ENCODE measurements at places on chromosomes 6 and 20.

- DNase-seq: no peak
Measured at GRCh38 chr20:23399568-23400241, 21.6 kb downstream of the NAPB start.

DNA sequence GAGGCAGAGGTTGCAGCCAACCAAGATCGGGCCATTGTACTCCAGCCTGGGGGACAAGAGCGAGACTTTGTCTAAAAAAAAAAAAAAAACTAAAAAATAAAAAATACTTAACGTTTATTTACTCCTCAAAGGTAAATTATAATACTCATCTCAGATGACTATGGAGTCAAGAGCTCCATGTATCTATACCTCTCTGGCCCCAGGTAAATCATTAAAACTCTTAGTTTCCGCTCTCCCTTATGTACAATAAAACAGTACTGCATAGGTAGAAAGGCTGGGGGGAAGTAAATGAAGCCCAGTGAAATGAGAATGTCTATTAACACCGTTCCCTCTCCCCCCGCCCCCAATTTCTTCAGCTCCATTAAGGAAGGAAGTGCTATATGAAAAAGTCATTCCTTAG, 1.2 kb downstream of the SRSF12 start:
- DNase-seq: no peak

DNA sequence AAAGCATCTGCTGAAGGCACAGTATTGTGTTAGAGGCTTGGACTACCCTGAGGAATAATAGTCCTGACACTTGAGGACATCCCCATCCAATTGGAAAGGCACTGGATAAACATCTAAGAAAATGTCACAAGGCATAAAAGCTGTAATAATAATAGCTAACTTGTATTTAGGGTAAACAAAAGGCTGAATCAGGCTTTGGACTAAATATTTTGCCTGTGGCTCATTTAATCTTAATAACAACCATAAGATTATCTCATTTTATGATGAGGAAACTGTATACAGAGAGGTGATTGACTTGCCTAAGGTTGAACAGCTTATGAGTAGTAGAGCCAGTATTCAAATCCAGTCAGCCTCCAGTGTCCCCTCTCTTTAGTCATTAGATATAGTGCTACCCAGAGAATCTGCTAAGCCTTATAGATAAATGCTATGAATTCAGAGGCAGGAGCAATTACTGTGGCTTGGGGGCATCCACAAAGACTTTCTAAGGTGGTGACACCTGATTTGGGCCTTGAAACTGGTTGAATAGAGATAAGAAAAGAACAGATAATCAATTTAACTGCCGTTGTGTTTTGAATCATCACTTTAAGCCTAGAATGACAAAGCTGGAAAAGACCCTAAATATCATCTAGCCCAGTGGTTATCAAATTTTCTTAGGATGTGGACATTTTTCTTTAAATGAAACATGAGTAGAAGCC, 7.5 kb upstream of the ZSWIM1 start:
- no peak for DNase-seq

- no peak for DNase-seq
Measured at GRCh38 chr6:158552055-158552795, 7.7 kb upstream of the TMEM181 start.

GRCh38 chr6:2748183-2748582, 2.5 kb downstream of the MYLK4 start:
- no peak for DNase-seq

DNA sequence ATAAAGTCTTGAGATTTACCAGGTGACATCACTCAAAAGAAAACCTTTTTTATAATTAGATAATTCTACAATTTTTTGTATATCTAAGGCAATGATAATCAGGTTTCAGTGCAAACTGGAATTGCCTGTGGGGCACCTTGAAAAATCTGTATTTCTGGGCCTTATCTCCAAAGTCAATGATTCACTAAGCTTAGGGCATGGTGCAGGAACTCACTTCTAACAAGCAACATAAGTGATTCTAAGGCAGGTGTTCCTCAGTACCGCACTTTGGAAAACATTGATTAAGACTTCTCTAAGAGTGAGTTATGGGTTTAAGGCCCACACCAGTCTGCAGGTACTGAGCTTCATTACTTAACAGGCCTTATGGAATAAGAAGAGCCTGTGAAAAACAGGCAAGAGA, 115.3 kb downstream of the COL12A1 start:
- DNase-seq: no peak

DNA sequence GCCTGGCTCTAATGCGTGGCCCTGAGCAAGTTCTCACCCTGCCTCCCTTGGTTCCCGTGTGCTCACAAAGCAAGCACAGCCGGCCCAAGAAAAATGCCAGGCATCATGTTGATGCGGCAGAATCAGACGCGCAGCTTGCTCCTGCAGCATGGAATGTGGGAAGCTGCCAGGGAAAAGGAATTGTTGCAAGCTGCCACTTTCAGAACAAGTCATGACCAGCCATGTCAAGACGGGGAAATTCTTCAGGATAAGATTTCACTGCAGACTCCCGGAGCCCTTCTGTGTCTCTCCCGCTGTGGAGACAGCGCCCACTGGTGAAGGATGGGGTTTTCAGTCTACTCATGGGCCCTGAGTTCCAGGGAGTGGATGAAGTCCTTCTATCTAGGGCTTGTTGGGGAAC, 4.6 kb downstream of the DACT2 start:
- no peak for DNase-seq

DNA sequence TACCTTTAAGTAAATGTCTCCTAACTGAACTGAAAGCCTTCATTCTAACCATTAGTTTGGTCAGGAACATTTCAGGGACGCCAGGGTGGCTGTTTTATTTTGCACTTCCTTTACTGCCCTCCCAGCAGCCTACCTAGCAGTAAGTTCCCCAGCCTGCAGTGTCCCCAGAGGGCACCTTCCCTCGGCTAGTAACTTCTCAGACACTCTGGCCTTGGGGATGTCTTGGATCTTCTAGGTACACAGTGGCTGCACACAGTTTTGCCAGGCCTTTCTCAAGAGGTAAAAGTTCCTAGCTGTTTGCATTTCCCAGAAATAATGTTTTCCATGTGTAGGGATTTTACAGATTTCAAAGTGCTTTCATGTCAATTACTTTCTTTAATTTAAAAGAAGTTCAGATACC, 378 bp upstream of the LAMA2 start:
- no peak for DNase-seq

GRCh38 chr6:26087284-26088115, at the start of gene HFE:
TSS of gene HFE (plus strand) at chr6:26087429. CDS start at chr6:26087441, 12 bp downstream.
- DNase-seq: peak; percentile 66

- DNase-seq: no peak
Measured at GRCh38 chr20:51399006-51399890, 143.3 kb downstream of the NFATC2 start.

DNA sequence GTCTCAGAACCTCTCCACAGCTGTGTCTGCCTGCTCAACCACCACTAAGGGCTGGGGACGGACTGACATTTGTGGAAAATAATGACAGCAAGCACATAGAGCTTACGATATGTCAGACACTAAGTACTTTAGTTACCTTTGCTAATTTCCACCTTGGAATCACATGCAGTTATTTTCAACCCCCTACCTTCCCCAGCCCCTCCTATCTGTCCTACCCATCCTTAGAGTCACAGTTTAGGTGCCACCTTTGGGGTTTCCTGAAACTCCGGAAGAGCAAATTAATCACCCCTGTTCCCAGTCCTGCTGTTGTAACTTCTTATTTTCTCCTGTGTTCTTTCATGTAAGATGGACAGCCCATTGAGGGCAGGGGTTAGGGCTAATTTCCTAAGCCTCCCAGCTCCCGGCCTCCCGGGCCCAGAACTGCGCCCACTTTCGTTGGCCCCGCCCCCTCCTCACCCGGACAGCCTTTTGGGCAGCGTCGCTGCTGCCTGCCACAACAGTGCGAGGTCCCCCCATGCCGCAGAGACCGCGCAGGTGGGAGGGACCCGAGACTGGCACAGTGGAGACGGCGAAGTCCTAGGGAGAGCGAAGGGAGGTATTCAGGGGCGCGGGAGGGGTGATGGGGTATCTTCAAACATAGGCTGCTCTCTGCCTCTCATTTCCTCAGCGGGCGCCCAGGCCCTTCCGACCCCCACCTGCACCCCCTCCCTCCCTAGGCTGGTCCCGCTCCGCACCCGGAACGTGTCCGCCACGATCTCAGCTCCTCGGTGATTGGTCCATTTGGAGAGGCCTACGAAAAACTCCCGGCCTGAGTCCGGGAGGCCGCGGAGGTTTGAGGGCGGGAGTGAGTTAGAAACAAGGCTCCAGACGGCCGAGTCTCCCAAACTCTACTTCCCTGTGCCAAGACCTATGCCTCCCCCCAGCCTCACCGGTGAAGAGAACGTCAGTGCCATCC, 1.1 kb downstream of the DDAH2 start:
- DNase-seq: no peak

GRCh38 chr20:4925842-4926530, 75.3 kb downstream of the SLC23A2 start:
- DNase-seq: no peak

DNA sequence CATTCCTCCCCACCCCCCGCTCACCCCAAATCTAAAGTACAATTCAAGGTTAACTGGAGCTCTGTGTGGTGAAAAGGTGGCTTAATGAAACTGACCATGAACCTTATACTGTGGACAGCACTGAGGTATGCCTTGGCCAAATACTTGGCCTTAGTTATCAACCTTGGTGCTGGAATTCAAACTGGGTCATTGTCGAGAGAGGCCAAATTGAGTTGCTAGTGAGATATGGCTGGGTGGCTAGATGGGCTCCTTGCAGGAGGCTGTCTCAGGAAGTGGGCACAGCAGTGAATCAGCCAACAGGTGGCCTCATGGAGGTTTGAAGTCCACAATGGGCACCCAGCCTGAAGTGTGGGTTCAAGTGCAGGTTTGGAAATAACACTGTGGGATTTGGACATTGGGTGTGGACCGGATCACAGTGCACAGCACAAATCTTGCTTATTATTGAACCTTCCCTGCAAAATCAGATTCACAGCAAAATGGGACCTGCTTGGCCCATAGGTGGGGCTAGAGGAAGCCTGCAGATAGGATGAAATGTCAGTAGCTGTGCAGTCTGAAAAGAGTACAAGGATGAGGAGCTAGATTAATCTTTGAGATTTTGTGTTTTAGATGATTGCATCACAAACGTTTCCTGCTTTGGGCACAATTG, 5.6 kb upstream of the BTBD3 start:
- DNase-seq: no peak

GRCh38 chr20:23598481-23598880, 7.2 kb downstream of the CST9 start:
- no peak for DNase-seq

GRCh38 chr6:2697291-2697690, 53.4 kb downstream of the MYLK4 start:
- peak; percentile 20 for DNase-seq

GRCh38 chr20:3406481-3407039, 909 bp downstream of the DNAAF9 start:
- DNase-seq: peak; percentile 30

DNA sequence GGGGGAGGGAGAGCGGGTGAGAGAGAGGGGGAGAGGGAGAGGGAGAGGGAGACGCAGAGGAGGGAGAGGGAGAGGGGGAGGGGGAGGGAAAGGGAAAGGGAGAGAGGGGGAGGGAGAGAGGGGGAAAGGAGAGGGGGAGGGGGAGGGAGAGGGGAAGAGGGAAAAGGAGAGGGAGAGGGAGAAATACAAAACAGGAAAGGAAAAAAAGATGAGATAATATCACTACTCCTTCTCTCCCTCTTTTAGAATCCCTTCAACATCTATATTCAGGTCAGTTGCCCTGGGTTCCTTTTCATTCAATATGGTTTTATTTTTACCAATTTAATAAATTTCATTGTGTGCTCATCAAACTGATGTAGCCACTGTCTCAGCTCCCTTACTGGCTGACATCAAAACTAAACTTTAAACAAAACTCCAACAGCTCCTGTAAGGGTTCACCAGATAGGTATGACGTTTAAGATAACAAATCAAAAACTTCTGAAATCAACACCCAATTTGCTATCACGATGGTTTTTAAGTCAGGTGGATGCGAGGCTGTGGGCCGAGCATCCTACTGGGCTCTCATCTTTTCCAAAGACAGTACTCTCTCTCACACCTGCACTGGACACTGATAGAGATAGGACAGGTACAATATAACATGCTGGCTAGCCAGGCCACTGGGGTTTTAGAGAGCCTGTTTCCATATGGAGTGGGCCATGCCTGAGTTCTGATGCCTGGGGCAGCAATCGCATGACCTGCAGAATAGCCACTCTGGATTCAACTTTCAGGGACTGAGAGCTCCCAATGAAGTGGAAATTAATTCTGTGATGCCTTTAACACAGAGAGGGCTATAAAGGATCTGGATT, 99.5 kb downstream of the FYN start:
- no peak for DNase-seq

- DNase-seq: no peak
Measured at GRCh38 chr20:37706298-37706697, 12.5 kb downstream of the CTNNBL1 start.

GRCh38 chr20:35134880-35135279, 12.3 kb downstream of the EDEM2 start:
- no peak for DNase-seq

DNA sequence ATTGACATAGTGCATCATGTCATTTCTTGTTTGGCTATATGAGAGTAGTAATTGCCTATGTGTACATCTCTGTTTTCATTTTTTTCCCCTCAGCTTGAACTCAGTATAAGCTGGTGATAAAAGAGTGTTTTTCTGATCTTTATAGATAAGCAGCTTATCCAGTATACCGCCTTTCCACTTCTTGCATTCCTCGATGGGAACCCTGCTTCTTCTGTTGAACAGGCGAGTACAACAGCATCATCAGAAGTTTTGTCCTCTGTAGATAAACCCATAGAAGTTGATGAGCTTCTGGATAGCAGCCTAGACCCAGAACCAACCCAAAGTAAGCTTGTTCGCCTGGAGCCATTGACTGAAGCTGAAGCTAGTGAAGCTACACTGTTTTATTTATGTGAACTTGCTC, 32.3 kb downstream of the HSF2 start:
- no peak for DNase-seq

DNA sequence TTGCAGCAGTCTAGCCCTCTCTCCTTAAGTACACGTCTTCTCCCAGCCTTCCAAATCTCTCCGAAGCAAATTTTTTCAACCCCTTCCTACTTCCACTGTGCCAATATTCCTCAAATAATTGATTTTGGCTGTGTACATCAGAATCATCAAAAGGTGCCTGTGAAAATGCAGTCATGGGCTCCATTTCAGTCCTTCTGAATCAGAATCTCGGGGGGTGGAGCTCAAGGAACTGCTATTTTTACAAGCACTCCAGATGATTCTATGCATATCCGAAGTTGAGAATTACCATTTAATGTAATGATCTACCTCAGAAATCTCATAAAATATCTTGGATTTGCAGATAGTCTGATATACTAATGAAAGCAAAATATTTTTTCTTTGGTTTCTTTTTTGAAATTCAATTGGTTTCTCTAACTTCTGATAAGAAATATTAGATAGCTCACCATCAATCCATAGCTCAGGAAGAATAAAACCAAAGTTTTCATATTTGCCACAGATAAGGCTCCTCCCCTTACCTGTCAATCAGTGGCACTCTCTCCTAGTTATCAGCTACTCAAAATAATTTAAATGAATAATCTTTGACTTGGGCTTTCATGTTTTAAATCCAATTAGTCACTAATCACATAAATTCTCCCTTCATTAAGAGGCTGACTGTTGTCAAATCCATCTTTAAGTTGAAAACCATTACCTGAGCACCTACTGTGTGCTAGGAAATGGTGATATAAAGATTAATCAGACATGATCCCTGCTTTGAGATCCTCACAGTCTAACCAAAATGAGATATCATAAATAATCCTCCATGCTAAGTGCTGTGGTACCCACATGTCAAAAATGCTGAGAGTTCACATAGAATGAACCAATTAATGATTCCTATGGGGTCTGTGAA, 36.4 kb upstream of the STXBP5 start:
- no peak for DNase-seq

Data from WTC11 (cell line).